ENCODE measurements at places on chromosomes 16 and 17. TPM values are rescaled to one million over a fixed set of nuclear protein-coding genes. Genes with fewer than 3 reads are reported as not detected.

- DNase-seq: no peak
These were observed 1.4 kb upstream of the SOCS3 start for GRCh38 chr17:78361225-78361701.

- no peak for DNase-seq
These were observed 51.7 kb upstream of the SEC14L1 start for GRCh38 chr17:77089124-77089490.

DNA sequence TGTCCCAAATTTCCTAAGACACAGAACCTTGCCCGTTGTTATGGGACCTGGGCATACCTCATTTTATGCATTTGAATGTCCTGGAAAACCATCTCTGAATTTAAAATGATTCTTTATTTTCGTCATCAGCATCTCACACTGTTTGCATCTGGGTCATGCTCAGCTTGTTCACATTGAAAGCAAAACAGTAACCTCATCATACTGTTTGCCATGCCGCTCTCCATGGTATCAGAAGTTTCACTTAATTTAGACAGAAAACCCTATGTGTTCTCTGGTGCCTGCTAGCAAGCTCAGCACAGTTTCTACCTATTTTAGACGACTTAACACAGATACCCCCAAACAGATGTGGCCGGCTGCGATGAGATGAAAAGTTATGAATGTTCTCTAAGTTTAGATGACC, 292.1 kb downstream of the SNX29 start:
- no peak for DNase-seq

- no peak for DNase-seq
These were observed 29.8 kb downstream of the LRRC36 start for GRCh38 chr16:67356396-67356795.

DNA sequence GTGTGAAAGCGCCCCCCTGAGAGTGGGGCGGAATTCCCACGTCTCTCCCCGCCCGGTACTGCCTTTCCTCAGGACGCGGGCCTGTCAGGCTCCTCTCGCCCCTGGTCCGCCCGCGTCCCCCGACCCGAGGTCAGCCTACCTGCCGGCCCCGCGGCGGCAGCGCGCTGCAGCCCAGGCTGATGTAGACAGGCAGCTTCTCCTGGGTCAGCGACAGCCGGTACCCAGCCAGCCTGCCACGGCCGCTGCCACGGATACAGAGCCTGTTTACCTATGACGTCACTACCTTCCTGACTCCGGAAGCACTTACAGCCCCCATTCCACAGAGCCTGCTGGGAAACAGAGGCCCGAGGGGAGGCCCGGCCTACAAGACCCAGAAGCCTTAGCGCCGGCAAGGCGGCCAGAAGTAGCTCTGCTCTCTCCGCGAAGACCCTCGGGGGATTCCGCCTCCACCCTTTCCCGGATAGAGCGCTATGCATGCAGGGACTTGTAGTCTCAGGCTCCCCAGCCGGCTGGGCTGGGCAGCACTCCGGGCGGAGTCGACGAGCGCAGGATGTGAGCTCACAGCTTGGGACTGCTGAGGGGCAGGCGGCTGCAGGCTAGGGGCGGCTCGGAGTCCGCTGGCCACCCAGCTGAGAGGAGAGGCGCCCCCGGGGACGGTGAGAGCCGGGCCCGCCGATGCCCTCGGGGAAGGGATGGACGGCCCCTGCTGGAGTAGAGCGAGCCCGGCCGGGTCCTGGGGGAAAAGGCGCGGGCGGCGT, at the start of the genes IFT20 and TNFAIP1:
IFT20 (minus strand) TSS at position 272 of the 758 bp plus-strand sequence. CDS start 3,487 bp downstream, outside the sequence.
TNFAIP1 (plus strand) TSS at position 561 of the 758 bp plus-strand sequence. CDS start 3,761 bp downstream, outside the sequence.
- peak; percentile 100 for DNase-seq

The RRAD gene
- 12.5 TPM for total RNA-seq

The HSPB9 gene
- not detected for total RNA-seq

The GCSH gene
- total RNA-seq: 21.2 TPM

GRCh38 chr17:79188048-79188447, 113.4 kb downstream of the ENGASE start:
- DNase-seq: no peak

GRCh38 chr17:8628609-8629169, 1.8 kb downstream of the MYH10 start:
- no peak for DNase-seq

The KRT27 gene
- not detected for total RNA-seq

The DBNDD1 gene
- 0.86 TPM for total RNA-seq

DNA sequence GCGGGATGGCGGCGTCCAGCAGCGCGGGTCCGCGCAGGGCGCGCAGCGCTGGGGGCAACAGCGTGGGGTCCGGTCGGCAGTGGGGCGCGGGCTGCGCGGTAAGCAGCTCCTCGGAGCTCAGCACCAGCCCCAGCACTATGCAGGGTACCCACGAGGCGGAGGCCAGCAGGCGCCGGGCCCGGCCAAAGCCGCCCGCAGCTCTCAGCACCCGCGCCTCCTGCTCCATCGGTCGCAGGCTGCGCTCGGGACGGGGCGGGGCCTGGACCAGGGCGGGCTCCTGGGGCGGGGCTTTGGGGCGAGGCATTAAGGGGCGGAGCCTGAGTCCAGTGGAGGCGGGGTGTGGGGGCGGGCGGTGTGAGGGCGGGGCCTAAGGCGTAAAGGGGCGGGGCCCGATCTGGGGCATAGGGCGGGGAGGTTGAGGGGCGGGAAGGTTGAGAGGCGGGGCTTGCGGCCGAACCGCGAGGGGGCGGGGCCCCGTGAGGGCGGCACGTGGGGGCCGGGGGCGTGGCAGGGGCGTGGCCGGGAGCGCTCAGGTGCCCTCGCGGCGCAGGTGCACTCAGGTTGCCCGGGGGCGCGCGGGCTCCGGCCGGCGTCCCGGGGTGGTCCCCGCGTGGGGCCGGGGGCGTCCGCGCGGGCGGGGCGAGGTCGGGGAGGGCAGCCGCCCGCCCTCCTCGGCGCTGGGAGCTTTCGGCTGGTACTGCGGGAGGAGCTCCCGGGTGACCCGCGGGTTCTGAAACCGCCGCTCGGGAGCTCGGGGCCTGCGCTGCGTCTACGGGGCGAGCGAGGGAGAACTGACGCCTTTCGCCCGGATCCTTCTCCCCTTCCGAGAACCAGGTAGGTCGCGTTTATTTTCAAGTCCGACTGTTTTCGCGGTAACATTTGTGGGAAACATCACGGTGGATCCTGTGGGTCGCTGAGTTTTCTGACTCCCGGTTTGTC, 1.4 kb upstream of the SLC22A31 start:
- DNase-seq: peak; percentile 67

DNA sequence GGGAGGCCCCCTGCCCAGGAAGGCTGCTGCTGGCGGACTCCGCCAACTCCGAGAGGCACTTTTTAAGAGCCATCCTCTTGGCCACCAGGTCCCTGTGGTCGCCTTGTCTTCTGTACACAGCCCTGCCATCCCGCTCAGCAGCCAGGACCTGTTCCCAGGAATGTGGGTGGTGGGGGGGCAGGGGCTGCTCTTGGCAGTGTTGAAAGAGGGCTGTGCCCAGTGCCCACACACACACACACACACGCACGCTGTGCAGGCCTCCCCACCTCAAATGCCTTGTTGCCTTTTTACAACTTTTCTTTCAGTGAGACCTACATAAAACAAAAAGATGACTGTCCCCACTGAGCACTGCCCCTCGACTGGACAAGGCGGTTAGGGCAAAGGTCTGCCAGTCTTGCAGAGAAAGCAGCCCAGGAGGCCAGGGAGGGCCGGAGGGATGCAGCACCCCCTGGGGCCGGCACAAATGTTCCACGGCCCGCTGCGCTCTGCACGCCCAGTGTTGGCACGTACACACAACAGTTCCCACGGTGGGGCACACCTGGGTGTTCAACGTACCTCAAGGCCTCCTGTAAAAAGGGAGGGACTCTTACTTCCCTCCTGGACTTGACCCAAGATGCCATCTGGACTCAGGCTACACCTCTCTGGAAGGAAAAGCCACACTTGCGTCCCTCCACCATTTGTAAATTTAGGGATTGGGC, 18.5 kb upstream of the PITPNA start:
- DNase-seq: no peak

DNA sequence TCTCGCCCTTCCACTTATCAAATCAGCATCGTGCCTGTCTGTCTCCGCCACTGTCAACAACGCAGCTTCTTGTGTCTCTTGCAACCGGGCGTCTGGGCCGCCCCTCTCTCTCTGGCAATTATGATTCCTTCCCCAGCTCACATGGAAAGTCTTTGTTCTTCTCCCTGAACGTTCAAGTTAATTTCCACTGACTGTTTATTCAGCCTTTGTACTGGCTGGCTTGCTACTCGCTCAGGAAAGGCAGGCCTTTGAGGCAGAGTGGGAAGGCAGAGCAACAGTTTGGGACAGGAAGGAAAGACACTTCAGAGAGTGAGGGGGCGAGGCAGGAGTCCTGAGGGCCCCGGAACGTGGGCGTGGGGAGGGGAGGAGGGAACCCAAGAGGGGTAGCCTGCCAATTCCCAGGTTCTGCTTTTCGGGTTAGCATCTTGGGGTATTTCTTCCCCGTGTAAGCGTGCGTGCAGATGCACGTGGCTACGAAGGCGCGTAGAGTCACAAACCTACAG, 50.8 kb downstream of the AKAP1 start:
- no peak for DNase-seq

The RNF43 gene
- total RNA-seq: not detected

- DNase-seq: no peak
These were observed 74.2 kb upstream of the ZNF469 start for GRCh38 chr16:88308441-88309173.

- peak; percentile 74 for DNase-seq
These were observed 33.4 kb downstream of the CDH13 start for GRCh38 chr16:82660075-82660645.

GRCh38 chr16:11050944-11051343, 106.6 kb downstream of the CLEC16A start:
- DNase-seq: no peak

GRCh38 chr17:18968345-18968744, 16.4 kb downstream of the SLC5A10 start:
- no peak for DNase-seq

The SBK1 gene
- total RNA-seq: not detected

The PMP22 gene
- 38.0 TPM for total RNA-seq
